ENCODE measurements at places on chromosomes 5 and 9. TPM values are rescaled to one million over a fixed set of nuclear protein-coding genes. Genes with fewer than 3 reads are reported as not detected.

The ANKRD34B gene
- total RNA-seq, result not detected

The TMEM171 gene
- 7.0 TPM for total RNA-seq

The WDR38 gene
- not detected for total RNA-seq

The OTULINL gene
- total RNA-seq, result under 0.01 TPM

The CLK4 gene
- total RNA-seq, result 20.0 TPM

The GRIN1 gene
- total RNA-seq, result 0.09 TPM

The SLC44A1 gene
- 50.3 TPM for total RNA-seq

The PCDHA1 gene
- not detected for total RNA-seq

The STARD4 gene
- 56.4 TPM for total RNA-seq

The CARD9 gene
- 0.27 TPM for total RNA-seq

All from endothelial cell of coronary artery (primary cell).